ENCODE measurements at places on chromosomes 6 and 20. TPM values are rescaled to one million over a fixed set of nuclear protein-coding genes. Genes with fewer than 3 reads are reported as not detected.
A peak's percentile ranks its signal among the peaks of the same experiment; 100 is the strongest.

- H3K4me3 ChIP-seq = no peak overlapping the region
- no peak overlapping the region for H3K27ac ChIP-seq
- H3K27me3 ChIP-seq = peaks cover 16% of the 10 kb centered on the region
- H3K36me3 ChIP-seq = no peaks in the 10 kb centered on the region
- DNase-seq = no peak
Measured at GRCh38 chr6:13183415-13184088, 144.8 kb downstream of the TBC1D7 start.

TNFRSF6B gene
- not detected for total RNA-seq

BTNL2 gene
- not detected for total RNA-seq

DNA sequence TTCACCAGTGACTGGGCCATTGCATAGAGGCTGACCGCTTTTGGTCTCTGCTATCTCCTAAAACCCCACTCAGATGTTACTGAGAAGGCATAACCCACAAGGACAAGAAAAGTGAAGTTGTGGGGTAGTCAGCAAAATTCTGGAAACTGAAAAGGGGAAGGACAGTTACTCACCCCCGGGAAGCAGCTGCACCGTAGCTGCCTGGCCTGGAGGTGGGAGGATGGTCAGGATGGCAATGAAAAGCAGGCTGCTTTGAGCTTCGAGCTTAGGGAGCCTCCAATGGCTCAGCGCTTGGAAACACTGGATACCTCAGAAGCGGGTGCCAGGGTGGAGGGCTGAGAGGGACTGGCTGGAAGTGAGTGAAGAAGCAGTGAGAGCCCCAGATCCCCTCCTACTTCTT is 56.0 kb downstream of the KCNK5 start:
- H3K4me1 ChIP-seq = no peaks in the 10 kb centered on the region
- H3K27me3 ChIP-seq = no peaks in the 10 kb centered on the region
- DNase-seq = no peak
- H3K4me3 ChIP-seq = no peak overlapping the region

GRCh38 chr6:158686311-158686710 is 36.5 kb downstream of the SYTL3 start:
- H3K4me1 ChIP-seq = peaks cover 61% of the 10 kb centered on the region
- H3K27ac ChIP-seq = peak overlapping the region; percentile 62
- DNase-seq = no peak
- H3K4me3 ChIP-seq = peak overlapping the region; percentile 45

WFDC5 gene
- total RNA-seq = not detected

- no peak overlapping the region for H3K4me3 ChIP-seq
- no peak overlapping the region for H3K27ac ChIP-seq
- no peaks in the 10 kb centered on the region for H3K4me1 ChIP-seq
- H3K27me3 ChIP-seq = peaks cover 53% of the 10 kb centered on the region
- no peak for DNase-seq
Measured at GRCh38 chr20:46102940-46103339, 13.2 kb upstream of the NCOA5 start.

PAX1 gene
- total RNA-seq = not detected

GRCh38 chr20:63749597-63750508 is 10.3 kb downstream of the SLC2A4RG start:
- no peaks in the 10 kb centered on the region for H3K27me3 ChIP-seq
- H3K36me3 ChIP-seq = no peaks in the 10 kb centered on the region
- DNase-seq = no peak
- no peak overlapping the region for H3K4me3 ChIP-seq
- H3K27ac ChIP-seq = peak overlapping the region; percentile 55
- peaks cover 9% of the 10 kb centered on the region for H3K4me1 ChIP-seq

Data from activated T-helper 2 cell treated with anti-CD3 and anti-CD28 coated beads, Interferon-gamma antibody, Interleukin-2, Interleukin-4, amounts not matched to agents 10 μg/mL and 5 μg/mL and 100 μg/mL, durations not matched to agents 14 hours and 24 hours and 36 hours (primary cell).